ENCODE measurements at places on chromosomes 12 and 14.

DNA sequence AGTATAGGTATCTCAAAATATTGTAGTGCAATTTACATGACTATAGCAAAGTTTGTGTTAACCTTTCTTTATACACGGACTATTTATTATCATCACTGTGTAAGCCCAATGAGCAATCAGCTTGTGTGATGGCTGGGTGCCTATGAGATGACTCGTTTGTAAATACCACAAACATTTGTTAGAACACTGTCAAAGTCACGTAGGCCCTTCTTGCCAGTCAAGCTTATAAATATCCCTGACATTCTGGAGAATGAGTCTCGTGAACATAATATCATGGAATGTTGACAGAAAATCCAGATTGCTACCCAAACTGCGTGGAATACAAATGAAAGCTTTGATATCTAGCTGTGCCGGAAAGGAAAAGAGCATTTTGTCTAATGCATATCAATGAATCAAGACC lies 648.3 kb upstream of the MDGA2 start:
- no peak for DNase-seq

- DNase-seq = no peak
Observed at GRCh38 chr12:86826051-86826450, 569.9 kb upstream of the MGAT4C start.

- no peak for DNase-seq
Observed at GRCh38 chr12:82659343-82660207, 27.1 kb upstream of the TMTC2 start.

DNA sequence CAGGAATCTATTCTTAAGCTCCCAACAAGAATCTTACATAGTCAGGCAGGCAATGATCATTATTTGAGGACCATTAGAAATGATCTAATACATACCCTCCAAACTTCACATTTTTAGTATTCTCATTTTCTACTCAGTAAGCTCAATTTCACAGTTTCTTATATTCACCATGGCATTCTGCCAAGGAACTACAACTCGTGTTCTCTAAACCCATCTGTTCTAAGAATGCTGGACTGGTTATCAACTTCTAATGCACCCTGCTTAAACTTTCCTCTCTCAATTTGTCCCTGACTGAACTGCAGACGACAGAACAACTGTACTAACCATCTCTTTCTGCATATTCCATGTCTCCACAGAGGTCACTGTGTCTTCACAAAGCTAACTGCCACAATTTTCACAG lies 58.6 kb downstream of the GXYLT1 start:
- DNase-seq = no peak

- no peak for DNase-seq
Observed at GRCh38 chr14:37063467-37064240, 108.8 kb downstream of the SLC25A21 start.

GRCh38 chr12:69600804-69601203 lies 9.9 kb downstream of the LRRC10 start:
- no peak for DNase-seq

DNA sequence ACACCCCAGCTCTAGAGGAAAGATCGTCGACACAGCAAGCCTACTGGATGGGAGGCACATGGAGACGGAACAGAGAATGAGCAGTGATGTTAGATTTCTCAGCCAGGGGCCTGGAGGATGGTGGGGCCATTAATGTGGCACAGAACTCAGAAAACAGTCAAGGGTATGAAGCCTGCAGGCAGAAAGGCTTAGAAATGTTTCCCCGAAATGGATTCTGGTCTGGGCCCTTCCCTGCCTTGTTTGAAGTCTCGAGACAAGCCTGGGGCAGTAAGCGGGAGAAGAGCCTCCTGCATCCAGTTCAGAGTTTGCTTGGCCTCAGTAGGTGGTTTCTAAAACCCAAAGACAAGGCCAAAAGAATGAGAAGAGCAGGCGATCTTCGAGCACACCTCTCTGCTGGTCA lies 158.4 kb downstream of the NTF3 start:
- no peak for DNase-seq

- peak; percentile 55 for DNase-seq
Observed at GRCh38 chr14:66624336-66624937, 116.5 kb downstream of the GPHN start.

GRCh38 chr12:102745971-102746600 lies 171.0 kb downstream of the PAH start:
- DNase-seq = no peak

DNA sequence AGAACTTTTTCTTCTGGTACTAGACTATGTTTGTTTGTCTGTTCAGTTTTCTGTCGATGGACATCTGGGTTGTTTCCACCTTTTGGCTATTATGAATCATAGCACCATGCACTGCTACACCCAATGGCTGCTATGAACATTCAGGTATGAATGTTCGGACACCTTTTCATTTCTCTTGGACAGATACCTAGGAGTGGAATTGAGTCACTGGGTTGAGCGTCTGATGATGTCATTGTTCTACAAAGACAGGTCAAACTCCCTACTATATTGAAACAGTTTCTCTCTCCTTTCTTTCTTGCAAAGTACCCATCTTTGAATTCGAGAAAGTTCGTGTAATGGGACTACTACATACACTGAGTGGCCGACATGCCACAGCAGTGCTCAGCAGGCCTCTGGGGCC lies 44.7 kb downstream of the KCTD10 start:
- DNase-seq = no peak

DNA sequence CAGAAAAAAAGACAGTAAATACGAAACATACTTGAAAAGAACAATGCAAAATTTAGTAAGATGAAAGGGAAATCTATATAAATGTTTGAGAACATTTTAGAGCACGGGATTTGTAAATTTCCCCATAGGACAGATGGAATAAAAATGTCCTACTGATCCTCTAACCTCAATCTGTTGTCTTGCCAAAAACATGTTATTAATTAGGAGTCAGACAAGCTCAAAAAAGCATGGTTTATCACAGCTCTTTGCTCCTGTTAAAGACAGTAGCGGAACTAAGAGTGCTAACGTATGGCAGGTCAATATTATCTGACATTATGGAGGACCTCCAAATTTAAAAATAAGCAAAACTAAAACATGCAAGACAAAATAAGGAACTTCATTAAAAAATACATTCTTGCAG lies 12.9 kb downstream of the GMFB start:
- DNase-seq = no peak

- peak; percentile 33 for DNase-seq
Observed at GRCh38 chr14:52609445-52610044, 56.9 kb downstream of the GPR137C start.

- DNase-seq = peak; percentile 32
Observed at GRCh38 chr12:84910549-84911241, 1.9 kb downstream of the SLC6A15 start.

DNA sequence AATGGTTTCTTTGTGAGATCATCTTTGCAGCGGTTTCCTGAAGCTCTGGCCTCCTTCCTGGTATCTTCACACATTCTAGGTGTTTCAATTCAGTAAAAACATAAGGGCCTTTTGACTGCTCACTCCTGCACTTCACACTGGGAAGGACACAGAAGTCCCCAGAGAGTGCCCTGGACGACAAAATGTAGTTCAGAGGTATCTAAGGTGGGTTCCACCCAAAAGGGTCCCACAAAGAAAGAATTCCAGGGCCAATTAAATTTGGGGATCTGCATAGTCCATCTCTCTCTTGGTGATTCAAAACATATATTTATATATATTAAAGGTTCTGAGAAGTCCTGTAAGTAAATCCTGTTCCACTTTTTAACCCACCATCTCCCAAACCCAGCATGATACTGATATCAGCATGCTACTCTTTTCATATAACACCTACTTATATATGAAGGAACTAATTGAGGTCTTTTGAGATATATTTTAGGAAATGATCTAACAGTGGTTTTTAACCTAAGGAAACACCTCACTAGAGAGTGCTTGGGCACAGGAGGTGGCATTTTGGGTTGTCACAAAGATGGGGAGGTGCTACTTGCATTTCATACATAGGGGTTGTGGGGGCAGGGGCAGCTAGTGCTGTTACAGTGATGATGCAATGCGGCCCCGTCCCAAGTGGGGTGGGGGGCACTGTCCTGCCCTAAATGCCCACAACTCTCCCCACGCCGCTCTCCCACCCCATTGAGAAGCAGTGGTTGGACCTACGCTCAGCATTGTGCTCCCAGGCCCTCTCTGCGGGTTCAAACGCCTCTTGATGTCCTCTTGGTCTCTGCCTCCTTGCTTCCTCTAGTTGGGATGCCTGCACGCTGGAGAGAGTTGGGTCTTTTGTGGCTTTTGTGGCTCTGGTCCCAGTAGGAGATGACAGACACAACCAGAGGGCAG lies 109.4 kb downstream of the ARF6 start:
- DNase-seq = no peak

DNA sequence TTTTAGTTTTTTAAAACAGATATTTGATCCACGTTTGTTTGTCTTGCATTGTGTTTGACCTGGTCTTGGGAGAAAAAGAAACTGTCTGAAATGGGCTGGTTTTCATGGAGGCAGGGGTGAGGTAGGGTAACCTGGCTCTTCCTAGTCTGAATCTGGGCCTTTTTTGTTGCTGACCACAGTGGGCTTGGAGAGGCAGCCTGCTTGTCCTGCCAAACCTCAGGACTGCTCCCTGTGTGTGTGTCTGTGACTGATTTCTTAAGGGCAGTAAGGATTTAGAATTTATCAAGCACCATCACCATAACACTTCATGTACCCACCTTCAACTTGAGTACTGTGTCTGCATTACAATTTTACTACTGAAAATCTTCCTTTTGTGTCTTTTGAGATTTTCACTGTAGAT lies 28.5 kb downstream of the DAAM1 start:
- DNase-seq = no peak

GRCh38 chr12:53123578-53124351 lies 20.5 kb downstream of the SOAT2 start:
- DNase-seq = no peak

DNA sequence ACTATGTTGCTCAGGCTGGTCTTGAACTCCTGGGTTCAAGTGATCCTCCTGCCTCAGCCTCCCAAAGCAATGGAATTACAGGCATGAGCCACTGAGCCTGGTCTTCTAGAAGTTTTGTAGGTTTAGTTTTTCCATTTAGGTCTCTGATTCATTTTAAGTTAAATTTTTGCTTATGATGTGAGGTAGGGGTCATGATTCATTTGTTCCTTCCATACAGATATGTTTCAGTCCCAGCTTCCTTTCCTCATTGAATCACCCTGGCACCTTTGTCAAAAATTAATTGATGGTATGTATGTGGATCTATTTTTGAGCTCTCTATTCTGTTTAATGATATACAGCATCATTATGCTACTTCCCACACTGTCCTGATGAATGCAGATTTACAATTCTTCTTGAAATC lies 25.6 kb upstream of the CABP1 start:
- no peak for DNase-seq

DNA sequence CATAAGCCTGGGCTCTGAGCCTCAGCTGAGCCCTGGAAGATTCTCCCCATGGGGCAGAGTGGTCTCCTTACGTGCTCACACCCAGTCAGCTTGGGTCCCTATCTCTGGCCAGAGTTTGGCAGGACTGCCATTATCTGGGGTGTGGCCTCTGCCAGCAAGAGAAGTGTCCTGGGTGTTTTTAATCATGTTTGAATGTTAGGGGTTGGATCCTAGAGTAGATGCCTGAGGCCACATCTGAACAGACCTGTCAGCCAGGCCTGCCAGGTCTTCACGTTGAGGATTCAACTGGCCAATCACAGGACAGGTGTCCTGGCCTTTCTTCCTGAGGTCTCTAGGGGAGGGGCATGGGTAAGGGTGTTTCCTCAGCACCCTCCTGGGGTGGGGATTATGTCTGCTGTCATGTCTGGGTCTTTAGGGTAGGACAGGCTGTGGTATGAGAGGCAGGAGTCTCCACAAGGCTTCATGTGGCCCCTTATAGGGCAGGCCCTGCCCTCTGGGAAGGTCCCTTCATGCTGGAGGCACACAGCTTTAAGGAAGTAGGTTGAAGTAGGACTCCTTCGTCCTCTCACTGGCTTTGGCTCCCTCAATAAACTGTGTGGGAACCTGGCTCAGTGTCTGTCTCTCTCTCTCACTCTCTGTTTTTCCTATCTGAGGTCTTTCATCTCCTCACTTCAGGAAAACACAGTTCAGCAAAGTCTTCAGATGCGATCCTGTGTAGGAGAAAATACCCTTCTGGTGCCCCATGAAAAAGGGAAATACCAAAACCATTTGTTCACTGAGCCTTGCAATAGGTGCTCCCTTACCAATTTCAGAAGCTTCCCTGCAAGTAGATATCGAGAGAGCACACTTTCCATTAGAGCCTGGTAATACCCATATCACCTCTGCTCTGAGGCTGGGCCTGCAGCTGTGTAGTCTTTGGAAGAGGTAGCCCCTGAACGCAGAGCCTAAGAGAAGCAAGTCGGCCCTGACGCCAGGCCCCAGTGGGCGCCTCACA lies 6.7 kb upstream of the FITM1 start:
- no peak for DNase-seq

DNA sequence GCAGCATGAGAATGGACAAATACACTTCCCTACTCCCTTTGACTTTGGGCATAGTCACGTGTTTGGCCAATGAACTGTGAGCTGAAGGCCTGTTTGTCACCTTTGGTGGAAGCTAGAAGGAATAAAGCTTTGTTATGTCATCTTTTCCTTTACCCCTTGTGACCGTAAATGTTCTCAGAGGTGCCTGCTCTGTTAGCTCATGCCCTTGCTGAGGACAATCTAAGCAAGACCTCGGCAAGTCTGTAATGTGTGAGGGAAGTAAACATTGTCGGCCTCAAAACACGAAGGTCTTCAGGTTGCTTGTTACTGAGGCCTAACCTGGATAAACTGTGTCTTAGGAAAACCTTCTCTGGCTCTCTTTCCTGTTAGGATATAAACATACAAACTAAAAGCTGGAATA lies 354.2 kb downstream of the TMEM132D start:
- DNase-seq = no peak

GRCh38 chr14:56895154-56895553 lies 84.9 kb upstream of the OTX2 start:
- DNase-seq = no peak

DNA sequence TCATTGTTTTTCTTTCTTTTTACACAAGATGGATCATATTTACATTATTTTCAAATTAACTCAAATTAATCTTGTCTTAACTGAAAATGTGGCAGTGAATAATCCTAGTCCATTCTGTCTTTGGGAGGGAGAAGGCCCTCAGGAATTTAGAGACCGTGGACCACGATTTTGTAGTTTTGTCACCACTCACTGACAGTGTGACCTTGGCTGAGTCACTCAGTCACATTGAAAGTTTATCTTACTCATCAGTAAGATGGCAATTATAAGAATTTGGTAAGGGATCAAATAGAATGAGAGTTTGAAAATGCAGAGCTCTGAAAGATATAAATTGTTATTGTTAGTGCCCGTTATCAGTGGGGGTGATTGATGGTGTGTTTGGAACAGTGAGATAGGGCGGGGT lies 16.4 kb downstream of the FOXJ2 start:
- no peak for DNase-seq

- DNase-seq = no peak
Observed at GRCh38 chr12:22046968-22047390, 961 bp downstream of the CMAS start.

- no peak for DNase-seq
Observed at GRCh38 chr14:75393794-75394193, 34.0 kb upstream of the JDP2 start.

Measured in H9 (cell line).